ENCODE measurements at places on chromosomes 16 and 17.

GRCh38 chr16:64695684-64696083 is 426.2 kb downstream of the CDH11 start:
- no peak for DNase-seq

GRCh38 chr16:81436386-81436785 is 8.2 kb upstream of the CMIP start:
- DNase-seq: no peak

DNA sequence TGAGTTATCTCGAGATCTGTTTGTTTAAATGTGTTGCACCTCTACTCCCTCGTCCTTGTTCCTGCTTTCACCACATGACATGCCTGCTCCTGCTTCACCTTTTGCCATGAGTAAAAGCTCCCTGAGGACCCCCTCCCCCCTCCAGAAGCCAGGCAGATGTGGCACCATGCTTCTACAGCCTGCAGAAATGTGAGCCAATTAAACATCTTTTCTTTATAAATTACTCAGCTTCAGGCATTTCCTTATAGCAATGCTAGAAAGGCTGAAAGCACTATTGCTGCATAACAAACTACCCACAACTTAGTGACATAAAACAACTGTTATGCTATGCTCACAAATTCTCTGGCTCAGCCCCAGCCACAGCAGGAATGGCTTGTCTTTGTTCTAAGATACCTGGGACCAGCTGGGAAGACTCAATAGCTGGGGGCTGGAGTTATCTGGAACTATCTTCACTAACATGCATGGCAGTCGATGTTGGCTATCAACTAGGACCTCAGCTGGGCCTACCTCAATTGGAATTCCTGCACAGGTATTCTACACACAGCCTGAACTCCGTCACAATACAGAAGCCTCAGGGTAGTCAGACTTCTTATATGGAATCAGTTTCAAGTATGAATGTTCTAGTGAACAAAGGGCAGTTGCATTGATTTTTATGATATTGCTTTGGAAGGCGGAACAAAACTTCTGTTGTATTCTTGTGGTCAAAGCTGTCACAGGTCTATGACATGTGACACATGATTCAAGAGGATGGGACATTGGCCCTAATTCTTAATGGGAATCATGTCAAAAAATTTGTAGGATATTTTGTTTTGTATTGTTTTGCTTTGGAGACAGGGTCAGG is 186.0 kb upstream of the PIRT start:
- no peak for DNase-seq

GRCh38 chr17:21174713-21175112 is 39.2 kb downstream of the TMEM11 start:
- no peak for DNase-seq

DNA sequence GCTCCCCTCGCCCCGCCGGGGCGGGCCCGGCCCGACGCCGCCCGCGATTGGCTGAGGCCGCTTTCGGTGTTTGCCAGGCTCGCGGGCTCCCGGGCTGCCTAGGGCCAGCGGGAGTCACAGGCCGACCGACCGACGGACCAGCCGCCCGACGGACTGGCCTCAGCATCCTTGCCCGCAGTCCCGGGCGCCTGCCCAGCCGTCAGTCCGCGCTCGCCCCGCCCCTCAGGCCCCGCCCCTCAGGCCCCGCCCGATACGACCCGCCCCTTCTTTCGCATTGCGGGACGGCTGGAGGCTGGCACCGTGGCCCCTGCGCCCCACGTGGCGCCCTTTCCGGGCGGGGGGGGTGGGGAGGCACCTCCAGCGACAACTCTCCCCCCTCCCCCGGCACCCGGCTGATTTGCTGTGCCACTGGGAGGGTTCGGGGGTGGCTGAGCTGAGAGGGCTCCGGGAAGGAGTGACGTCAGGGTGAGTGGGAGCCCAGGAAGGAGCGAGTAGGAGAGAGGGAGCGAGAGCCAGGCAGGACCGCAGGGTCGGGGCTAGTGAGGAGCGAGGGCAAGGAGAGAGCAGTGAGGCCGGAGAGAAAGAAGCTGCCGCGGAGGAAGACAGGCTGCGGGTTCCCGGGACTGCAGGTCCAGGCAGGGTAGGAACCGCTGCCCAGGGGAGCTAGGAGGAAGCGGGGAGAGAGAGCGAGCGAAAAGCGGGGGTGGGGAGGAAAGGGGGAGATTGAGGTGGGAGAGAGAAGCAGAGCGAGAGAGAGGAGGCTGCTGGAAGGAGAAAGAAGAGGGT is at the start of gene ASPHD1:
Gene ASPHD1, plus strand, starts transcription at position 387 of the 786 bp plus-strand sequence. CDS start 484 bp downstream, outside the sequence.
- DNase-seq: no peak

DNA sequence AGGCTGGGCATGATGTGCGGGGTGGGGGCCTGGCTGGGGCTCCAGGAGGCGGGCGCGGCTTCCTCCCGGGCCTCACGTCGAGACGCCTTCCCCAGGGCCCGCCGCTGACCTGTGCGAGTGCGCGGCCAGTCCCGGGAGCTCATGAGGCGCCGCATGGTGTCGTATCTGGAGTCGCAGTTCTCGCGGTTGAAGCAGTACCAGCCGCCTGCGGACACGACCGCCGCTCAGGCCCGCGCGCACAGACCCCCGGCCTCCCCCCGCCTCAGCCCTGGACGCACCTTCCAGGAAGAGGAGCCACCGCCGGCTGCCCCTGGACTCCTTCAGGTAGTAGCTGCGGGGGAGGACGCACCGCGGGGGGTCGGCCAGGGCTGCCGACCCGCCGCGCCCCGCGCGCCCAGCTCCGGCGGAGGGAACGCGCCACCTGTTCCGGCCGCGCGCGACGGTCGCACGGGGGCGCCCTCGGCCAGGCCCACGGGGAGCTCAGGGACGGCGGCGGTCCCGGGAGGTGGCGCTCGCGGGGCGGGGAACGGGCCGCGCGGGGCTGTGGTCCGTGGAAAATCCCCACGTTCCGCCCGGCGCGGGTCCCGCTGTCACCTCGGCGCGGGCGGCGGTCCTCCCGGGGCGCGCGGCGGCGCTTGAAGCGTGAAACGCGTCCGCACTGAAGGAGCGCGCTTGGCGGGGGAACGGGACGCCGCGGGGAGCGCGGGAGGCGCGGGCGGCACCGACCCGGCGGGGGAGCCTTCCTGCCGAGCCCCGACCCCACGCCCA is 1.4 kb downstream of the NOTUM start:
- no peak for DNase-seq

- DNase-seq: no peak
Measured at GRCh38 chr16:87993901-87994300, 42.7 kb downstream of the BANP start.

- DNase-seq: peak; percentile 88
Measured at GRCh38 chr17:10061111-10061845, 137.1 kb downstream of the GAS7 start.
